Effector memory CD4-positive, alpha-beta T cell (primary cell): ENCODE measurements at places on chromosomes 2 and 18.

DNA sequence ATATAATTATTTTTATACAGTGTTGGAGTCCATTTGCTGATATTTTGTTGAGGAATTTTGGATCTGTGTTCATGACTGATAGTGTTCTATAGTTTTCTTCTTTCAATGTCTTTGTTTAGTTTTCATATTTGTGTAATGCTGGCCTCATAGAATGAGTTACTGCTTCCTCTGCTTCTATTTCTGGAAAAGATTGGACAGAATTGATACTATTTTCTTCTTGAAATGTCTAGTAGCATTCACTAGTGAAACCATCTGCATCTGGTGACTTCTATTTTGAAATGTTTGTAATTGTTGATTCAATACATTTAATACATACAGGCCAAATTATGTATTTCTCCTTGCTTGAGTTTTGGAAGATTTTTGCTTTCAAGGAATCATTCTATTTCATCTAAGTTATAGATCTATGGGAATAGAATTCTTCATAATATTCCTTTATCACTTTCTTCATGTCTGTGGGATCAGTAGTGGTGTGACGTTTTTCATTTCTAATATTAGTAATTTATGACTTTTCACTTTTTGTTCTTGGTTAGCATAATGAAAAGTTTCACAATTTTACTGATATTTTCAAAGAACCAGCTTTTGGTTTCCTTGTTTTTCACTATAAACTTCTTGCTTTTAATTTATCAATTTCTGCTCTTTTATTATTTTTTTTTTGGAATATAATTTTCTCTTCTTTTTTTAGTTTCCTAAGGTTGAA is 509.9 kb upstream of the VRK2 start:
- no peak for DNase-seq

DNA sequence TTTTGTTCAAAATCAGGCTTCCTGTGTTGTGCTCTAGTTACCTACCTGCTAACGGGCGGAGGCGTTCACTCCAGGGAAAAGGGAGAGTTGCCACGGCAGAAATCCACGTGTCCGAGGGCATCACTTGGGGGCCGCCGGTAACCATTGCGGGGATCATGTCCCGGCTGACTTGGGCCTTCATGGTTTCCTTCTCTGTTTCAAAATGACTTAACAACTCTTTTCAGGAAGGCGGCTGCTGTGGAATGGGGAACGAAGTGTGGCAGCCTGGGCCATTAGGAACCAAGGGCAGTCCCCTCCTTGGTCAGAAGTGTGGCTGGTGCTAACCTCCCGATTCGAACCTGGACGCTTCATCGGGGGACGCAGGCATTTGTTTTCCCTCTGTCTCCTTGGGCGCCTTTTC is 56.8 kb downstream of the INPP5D start:
- DNase-seq = no peak

DNA sequence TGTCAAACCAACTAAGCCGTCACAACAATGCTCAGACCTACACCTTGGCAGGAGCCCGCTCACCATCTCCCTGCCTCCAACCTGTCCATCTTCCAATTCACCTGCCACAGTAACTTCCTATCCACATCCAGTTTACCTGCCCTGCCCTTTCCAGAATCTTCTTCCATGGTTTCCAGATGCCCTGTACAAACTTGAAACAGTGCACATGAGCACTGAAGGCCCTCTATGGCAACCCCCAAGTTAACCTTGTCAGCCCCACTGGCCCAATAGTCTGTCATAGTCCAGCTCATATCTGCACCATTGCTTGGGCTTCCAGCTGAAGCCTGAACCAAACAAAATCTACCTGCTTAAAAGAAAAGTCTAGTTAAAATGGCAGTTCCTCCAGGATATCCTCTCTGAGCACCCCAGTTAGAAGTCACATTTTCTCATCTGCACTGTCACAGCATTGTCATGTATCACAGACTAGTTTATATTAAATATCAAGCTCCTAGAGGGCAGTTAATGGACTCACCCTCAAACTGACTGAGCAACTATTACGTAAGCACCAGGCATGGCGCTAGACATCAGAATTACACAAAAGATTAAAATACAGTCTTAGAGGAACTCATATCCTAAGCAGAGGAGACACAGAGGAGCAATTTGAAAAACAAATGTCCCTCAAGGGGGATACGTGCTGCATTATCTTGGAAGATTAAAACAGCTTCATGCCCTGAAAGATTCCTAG is 11.6 kb downstream of the NFE2L2 start:
- no peak for DNase-seq

DNA sequence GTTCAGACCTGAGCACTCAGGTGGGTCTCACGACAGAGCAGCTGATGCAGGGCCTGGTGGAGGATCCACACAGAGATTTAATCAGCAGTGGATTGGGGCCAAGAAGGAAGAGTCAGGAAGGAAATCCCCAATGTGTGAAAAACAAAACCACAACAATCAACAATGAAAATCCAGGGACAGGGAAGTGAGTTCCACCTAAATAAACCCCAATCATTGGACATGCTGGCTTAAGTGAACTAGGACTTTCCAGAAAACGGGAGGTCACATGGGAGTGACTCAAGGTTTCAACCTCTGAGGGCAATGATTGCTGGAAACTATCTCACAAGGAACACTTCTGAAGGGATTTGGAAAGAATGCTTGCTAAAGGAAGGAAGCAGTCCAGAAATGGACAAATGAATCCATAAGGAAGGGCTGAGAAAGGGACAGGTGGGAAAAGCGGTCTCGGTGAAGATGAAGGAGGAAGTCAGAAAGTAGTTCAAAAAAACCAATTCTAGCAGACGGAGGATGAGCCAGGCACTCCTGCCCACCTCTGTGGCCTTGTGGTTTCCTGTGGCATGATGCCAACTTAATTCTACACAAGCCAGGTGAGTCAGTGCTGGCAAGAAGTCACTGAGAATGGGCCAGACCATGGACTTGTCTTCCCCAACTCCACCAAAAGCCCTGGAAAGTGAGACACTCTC is 15.4 kb upstream of the XDH start:
- peak; percentile 33 for DNase-seq

DNA sequence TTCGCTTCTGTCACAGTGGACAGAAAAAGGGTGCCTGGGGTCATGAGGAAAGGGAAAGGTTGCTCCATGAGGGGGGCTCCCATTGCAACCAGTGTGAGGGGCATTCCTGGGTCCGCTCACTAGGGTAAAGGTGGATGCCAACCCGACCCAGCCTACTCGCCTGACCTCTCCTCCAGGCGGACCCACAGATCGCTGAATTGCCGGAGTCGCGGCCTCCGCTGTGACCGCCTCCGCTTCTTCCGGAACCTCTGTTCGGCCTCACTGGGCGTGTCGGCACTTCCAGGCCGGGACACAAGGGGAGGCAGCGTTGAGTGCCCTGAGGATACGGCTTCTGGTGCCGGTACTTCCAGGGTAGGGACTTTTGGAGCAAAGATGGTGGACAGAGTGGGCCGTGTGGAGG is 57.1 kb downstream of the TRABD2A start:
- DNase-seq = no peak

DNA sequence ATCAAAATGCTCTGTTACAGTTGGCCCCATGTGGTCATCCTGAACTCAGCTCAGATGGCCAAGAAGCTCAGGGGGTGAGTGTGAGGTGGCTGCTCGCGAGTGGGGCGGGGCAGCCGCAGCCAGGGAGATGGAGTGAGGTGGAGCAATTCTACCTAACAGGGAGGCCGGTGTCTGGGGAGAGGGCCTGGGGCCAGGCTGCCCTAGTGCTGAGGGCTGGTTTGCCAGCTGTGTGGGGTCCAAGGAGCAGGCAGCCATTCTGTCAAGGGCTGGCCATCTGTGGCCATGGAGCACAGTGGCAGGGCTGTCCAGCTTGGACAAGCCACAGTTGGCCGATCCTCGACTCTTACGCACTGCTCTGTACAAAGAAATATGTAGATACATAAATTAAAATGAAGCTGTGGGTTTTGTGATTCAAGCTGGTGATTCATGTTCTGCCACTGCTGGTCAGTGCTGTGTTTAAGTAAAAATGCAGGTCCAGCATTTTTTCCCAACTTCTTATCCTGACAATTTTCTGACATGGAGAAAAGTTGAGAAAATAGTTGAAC is 82.1 kb downstream of the HS6ST1 start:
- no peak for DNase-seq

GRCh38 chr2:127530245-127531140 is 4.2 kb upstream of the IWS1 start:
- DNase-seq = no peak

DNA sequence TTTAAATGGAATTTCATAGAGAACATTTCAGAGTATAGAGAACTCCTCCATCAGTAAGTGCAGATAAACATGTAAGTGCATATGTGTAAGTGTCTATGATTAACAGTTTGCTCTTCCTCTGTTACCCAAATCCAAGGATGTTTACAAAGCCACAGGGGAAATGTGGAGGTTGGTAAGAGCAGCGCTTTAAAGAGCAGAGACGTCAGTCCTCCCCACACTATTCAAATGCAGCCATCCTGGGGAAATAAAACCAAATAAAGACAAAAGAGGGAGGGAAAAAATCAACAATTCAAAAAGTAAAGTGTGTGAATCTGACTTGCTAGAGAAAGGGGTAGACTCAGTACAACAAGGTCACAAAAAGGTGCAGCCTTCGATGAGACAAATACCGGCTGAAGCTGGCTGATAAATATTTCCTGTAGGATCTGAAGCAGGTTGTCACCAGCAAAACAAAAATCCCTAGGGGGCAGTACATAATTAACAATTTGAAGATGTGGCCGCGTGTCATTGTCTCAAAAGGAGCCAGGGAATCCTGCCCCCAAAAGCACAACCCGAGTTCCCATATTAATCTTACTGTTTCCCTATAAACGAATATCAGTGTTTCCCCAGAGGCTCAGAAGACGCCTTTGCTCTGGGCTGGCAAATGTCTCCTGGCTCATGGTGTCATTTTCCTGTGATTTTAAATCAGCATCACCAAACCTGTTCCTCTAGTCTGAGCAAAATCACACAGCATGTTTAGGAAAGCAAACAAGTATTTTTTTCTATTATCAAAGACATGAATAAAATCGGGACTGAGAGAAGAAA is 216.5 kb downstream of the CDCA7 start:
- DNase-seq = no peak

- no peak for DNase-seq
Observed at GRCh38 chr18:62663731-62664336, 51.5 kb upstream of the PHLPP1 start.

GRCh38 chr18:32174719-32175118 is 15.1 kb upstream of the MEP1B start:
- no peak for DNase-seq

GRCh38 chr2:25285265-25286024 is 56.3 kb downstream of the DNMT3A start:
- no peak for DNase-seq

- DNase-seq = no peak
Observed at GRCh38 chr2:200913654-200914053, 24.5 kb downstream of the NIF3L1 start.
